Fibroblast of lung (primary cell): ENCODE measurements at places on chromosomes 2 and 18. TPM values are rescaled to one million over a fixed set of nuclear protein-coding genes. Genes with fewer than 3 reads are reported as not detected.

Gene SLC35F6
- total RNA-seq = 61.4 and 65.5 TPM in 2 replicates

Gene EVX2
- total RNA-seq = not detected in 2 replicates

Gene HAUS1
- total RNA-seq = 25.4 and 37.0 TPM in 2 replicates

GRCh38 chr2:39913648-39914461, 134.8 kb upstream of the THUMPD2 start:
- DNase-seq = peak; percentile 73

DNA sequence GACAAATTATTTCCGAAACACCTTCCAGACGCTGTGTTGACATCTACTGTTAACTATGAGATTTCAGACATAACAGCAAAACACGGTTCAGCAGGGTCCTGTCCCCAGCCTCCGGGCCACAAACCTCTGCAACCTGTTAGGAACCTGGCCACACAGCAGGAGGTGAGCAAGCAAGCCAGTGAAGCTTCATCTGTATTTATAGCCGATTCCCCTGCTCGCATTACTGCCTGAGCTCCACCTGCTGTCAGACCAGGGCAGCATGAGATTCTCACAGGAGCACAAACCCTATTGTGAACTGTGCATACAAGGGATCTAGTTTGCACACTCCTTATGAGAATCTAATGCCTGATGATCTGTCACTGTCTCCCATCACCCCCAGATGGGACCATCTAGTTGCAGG, 31.1 kb downstream of the NDUFA10 start:
- no peak for DNase-seq

DNA sequence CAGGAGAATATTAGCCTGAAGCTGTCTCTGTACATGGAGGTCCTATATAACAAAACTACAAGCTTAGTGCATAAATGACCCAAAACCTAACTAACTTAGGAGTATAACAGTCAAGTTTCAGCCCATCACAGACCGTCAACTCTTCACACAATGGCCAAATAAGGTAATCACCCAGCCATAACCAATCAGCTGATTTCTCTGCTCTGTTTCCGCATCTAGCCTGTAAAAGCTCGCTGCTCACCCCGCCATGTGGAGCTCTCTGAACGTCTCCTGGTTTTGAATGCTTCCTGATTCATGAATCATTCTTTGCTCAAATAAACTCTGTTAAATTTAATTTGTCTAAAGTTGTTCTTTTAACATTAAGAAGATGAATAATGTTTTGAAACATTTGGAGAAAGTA, 593.6 kb downstream of the TMX3 start:
- DNase-seq = peak; percentile 1

- DNase-seq = no peak
These were observed 236.8 kb downstream of the SATB2 start for GRCh38 chr2:199220920-199221319.
